Cardiac septum (tissue), 1 donor: ENCODE measurements at places on chromosomes 11 and 22. TPM values are rescaled to one million over a fixed set of nuclear protein-coding genes. Genes with fewer than 3 reads are reported as not detected.

Gene SCN4B
- total RNA-seq, result 17.0 TPM

Gene NXPE4
- not detected for total RNA-seq

Gene MYBPC3
- total RNA-seq, result 1,860 TPM

Gene PATL1
- 23.4 TPM for total RNA-seq
